Mesangial cell (primary cell): ENCODE measurements at places on chromosomes 5 and 9. TPM values are rescaled to one million over a fixed set of nuclear protein-coding genes. Genes with fewer than 3 reads are reported as not detected.

HSPB3 gene
- not detected in 2 replicates for total RNA-seq

DPM2 gene
- total RNA-seq, result 32.8 and 39.1 TPM in 2 replicates

DHFR gene
- total RNA-seq, result 6.3 and 46.3 TPM in 2 replicates

IL17B gene
- total RNA-seq, result 0.38 and 2.0 TPM in 2 replicates

STING1 gene
- total RNA-seq, result 37.8 and 60.0 TPM in 2 replicates
